GM06990 (cell line): ENCODE measurements at places on chromosomes 7 and 10.

DNA sequence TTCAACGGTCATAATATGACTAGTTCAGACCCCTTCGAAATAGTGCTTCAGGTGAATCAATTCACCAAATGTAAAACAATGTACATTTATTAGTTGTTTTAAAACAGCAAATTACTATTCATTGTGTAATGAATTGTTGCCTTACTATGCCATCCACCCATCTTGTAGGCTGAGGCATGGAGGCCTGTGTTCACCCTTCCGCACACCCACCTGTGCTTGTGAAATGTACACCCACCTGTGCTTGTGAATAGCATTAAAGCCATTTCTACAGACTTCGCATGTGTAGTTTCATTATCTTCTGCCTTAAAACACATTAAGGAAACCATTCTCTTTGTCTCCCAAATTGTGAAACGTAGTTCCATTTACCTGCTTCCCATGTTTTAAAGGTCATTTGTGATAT is 16.8 kb downstream of the CLRN3 start:
- DNase-seq, result no peak

DNA sequence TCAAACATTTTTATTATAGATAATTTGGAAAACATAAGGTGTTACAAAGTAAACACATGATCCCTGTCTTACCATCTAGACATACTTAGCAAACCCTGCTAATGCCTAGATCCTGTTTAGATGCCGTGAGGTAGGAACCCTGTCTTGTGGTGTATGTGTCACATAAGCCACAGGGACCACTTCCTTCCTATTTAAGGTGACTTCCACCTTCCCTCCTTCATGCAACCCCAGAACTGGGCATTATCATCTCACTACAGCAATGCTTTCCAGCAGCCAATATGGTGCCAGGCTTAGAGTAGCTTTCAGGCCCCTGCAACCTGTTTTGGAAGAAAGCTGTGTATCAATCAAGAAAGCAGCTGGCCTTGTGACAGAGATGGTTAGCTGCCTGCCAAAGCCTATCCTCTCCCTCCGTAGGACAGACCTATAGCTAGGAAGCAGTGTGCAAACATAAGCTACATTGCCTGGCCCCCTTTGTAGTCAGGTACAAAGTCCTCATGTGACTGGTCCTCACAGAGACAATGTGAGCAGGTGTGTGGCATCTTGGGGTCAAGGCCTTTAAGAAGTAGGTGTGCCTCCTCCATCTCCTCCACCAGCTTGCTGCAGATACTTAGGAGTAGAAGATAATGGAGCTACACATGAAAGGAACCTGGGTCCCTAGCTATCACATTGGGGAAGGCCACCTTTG is 146.8 kb downstream of the SPAG6 start:
- DNase-seq, result no peak

DNA sequence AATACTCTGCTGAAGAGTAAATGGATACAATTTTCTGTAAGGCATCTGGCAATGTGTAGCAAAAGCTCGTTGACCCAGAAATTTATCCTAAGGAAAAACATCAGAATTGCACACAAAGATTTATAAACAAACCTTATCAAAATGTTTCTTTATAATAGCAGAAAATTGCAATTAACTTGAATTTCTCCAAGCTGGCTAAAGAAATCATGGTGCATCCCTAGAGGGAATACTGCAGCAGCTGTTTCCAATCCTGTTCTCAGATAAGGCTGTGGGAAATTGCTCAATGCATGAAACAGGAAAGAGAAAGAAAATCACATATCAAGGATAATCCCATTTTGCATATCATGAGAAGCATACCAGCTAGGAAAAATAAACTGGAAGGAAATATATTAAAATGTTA is 18.7 kb downstream of the TACR2 start:
- no peak for DNase-seq

- DNase-seq, result no peak
These were observed 288.7 kb downstream of the MDFIC start for GRCh38 chr7:115210552-115210951.

DNA sequence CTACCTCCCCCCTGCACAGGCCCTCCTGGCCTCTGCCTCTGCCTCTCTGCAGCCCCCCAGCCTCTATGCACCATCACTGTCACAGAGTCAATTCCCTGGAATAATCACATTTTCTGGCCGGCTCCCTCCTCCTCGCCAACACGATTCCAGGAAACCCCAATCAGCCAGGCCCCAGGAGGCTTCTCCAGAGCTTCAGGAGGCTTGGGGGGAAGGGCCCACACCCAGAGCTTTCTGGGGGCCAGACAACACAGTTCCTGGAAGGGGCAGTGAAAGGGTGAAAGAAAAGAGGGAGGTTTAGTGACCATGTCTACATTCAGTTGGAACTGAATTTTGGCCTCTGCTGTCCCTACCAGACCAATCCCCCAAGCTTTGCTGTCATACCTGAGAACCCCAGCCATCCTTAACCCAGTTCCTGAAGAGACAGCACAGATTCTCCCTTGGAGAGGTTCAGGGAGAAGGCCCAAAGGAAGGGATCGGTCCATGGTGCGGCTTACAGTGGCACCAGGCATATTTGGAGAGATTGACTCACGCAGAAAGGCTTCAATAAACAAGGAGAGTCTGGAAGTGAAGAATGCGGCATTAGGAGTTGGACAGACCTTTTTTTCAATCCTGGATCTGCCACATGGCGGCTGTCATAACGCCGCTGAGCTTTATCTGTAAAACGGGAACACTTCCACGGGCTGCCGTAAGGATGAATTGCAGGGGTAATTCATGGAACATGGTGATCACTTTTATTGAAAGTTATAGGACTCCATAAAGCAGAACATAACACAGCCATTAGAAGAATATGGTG is 89.0 kb downstream of the NEURL1 start:
- no peak for DNase-seq

- DNase-seq, result no peak
These were observed 266.7 kb upstream of the PLXDC2 start for GRCh38 chr10:19549503-19549902.

GRCh38 chr10:87105446-87106124 is 10.6 kb downstream of the SHLD2 start:
- no peak for DNase-seq

GRCh38 chr10:132207536-132208461 is 21.1 kb downstream of the DPYSL4 start:
- no peak for DNase-seq

DNA sequence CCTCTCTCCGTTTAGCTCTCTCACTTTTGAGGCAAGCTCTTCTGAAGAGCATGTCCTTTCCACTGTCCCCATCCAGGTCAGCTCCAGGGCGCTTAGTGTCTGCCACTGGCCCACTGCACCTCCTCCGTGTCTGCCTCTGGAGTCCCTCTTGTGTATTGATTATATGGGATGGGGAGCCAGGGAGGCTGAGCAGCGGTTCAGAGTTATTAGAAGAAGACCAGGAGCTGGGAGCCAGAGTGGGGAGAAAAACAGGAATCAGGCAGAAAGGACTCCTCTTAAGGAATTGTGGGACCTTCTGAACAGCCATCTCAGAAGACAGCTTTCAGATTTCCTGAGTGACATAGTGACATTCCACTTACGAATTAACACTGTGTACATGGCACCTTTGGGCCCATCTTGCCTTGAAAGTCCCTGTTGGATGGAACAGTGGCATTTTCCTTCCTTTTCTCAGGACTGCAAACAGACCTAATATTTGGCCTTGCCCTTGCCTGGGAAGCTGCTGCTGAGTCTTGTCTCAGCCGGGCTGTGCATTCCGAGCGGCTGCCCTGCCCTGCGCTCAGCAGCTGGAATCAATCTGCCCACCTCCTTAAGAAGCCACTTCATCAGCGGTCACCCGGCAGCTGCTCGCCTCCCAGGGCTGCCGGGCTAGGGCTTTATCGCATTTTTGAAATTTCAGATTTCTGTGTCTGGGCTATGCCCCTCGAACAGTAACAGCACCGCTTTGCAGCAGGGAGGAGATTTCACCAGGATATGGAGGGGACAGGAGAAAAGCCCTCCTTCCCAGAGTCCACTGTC is 81.1 kb upstream of the PRKG1 start:
- no peak for DNase-seq

DNA sequence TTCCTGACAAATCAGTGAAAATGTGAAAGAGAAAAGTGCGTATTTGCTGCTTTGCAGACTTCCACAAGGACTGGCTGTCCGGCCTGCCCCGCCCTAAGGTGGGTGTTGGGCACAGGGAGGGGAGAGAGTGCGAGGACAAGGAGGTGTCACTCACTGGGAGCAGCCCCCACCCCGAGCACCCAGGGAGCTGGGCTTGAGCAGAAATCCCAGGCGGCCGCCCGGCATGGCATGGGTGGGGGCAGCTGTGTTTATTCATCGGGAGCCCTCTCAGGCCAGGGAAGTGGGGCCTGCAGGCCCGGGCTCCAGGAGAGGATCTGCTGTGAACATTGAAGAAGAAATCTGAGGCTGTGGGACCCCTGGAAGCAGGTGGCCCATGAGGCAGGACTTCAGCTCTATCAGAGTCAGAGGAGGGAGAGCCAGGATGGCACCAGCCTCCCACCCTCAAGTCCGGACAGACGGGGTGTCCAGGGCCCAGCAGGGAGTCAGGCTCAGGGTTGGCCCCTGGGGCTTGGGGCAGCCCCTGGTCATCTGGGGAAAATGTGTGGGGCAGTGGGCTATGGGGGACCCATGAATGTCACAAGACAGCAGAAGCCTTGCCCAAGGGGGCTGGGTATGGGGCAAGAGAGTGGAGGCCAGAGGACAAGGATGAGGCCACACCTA is 164.4 kb upstream of the PPP2R2D start:
- no peak for DNase-seq

DNA sequence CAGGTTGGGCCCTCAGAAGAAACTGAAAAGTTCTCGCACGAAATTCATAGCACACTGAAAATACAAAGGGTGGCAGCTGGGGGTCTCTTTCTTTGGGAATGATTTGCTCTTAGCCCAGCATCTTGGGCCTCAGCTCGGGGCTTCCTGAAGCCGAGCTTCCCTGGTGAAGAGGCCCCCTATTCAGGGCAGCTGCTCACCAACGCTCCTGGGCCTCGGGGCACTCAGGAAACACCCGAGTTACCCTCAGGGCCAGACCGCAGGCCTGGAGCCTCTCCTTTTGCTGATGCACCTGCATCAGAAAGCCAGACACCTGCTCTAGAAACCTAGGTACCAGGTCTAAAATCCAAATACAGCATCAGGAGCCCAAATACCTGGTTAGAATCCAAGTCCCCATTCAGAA is 85.5 kb downstream of the PTPRE start:
- DNase-seq, result no peak

DNA sequence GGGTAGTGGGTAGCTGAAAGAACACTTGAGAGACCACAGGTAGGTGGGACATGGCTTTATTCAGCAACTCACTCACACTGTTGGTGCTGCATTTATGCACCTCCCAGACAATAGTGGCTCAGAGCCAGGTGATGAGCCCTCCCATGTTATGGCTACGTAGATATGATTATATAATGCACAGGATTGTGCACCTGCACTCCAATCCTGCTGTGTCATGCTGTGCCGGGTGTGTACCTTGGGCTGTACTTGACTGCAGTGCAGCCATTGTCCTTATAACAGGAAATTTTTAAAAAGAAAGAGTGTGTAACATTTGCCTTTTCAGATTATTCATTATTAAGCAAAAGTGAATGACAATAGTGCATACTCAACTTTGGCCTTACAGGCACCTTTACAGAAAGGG is 366.1 kb upstream of the BMPER start:
- DNase-seq, result no peak

- no peak for DNase-seq
These were observed 195.1 kb downstream of the CCSER2 start for GRCh38 chr10:84523526-84523925.

GRCh38 chr7:99127636-99128035 is 16.3 kb downstream of the SMURF1 start:
- DNase-seq, result no peak

DNA sequence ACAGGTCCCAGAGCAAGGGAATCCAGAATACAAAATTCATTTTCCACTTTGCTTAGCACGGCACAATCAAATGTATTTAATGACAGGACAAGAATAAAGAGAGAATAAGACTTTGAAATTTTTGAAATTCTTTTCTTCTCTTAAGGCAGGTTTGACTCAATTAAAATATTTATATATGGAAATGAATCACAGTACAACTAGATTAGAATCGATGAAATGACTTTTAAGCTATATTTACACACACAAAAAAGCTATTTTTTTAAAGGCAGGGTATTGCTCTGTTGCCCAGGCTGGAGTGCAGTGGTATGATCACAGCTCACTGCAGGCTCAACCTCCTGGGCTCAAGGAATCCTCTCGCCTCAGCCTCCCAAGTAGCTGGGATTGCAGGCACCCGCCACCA is 265.4 kb upstream of the SLC26A5 start:
- no peak for DNase-seq

- no peak for DNase-seq
These were observed 9.3 kb downstream of the DIP2C start for GRCh38 chr10:680146-680545.

DNA sequence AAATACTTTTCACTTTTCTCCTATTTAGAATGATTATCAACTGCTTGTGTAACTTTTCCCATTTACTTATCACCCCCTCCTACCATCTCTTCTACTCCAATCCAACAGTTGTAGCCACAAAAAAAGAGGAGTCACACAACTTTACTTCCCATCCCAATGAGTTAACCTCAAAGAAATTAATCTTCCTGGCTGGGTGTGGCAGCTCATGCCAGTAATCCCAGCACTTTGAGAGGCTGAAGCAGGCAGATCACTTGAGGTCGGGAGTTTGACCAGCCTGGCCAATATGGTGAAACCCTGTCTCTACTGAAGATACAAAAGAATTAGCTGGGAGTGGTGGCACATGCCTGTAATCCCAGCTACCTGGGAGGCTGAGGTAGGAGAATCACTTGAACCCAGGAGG is 19.9 kb downstream of the SYPL1 start:
- no peak for DNase-seq

DNA sequence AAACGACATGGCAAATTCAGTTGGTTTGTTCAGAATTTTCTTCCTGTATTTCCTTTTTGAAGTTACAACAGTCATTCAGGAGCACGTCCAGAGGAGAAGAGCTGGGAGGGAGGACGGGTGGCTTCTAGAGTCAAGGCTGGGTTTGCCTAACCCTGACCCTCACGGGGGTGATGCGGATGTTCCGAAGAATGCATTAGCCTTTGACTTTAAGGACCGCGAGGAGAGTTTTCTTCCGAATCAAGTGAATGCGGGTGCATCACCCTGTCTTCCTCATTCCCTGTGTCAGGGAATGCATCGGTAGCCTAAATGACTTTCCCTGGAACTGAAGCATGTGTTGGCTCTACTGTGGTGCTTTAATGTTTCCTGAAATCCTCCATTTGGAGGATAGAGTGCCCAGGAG is 396.6 kb upstream of the GALNT17 start:
- no peak for DNase-seq

GRCh38 chr10:49615721-49616120 is 1.9 kb downstream of the CHAT start:
- DNase-seq, result no peak

GRCh38 chr7:39501358-39501757 is 64.8 kb upstream of the YAE1 start:
- DNase-seq, result no peak

- no peak for DNase-seq
These were observed 73.8 kb upstream of the PAPSS2 start for GRCh38 chr10:87585565-87586514.
